Fibroblast of skin of right quadriceps (primary cell): ENCODE measurements at places on chromosomes 4 and X.

GRCh38 chrX:69238887-69239231 lies 73.6 kb upstream of the PJA1 start:
- DNase-seq: no peak

GRCh38 chrX:42628471-42628870 lies 149.5 kb downstream of the PPP1R2C start:
- DNase-seq: no peak

- no peak for DNase-seq
These were observed 52.8 kb downstream of the SPRY1 start for GRCh38 chr4:123449362-123449761.

GRCh38 chrX:104270916-104271512 lies 16.3 kb upstream of the ESX1 start:
- peak; percentile 18 for DNase-seq

GRCh38 chrX:518319-518718 lies 112.3 kb upstream of the SHOX start:
- DNase-seq: no peak

DNA sequence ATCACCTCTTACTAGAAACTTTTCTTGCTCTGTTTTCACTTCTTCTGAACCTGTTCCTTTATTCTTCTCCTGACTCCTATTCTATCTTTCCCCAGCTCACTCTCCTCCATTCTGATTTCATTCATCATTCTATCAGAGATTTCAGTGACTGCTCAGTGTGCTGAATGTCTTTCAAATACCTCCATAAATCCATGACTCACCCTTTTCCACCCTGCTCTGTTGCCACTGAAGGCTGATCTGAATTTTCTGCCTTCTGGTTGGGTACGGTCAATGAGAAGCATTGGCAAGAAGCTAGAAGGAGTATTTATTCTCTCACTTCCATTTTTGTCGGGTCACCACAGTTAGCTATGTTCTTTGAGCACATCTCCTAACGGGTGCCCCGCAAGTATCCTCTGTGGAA lies 265.9 kb downstream of the CBLL2 start:
- DNase-seq: peak; percentile 9

DNA sequence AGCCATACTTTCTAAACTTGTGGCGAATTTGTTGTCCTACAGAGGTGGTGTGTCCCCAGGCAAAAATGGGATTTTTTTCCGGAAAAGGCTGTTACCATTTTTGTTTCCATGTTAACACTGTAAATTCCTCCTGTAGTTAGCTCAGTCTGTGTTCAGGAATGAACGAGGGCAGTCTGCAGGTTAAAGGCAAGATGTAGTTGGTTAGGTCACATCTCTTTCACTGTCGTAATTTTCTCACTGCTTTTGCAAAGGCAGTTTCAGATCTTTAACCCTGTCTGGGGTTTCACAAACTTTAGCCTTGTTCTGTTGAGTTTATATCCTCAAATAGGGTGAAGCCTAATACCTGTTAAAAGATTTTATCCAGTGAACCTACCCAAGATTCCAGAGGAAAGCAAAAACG lies 50.5 kb upstream of the PUDP start:
- no peak for DNase-seq

GRCh38 chr4:76278583-76278982 lies 27.1 kb downstream of the FAM47E start:
- DNase-seq: no peak

- DNase-seq: peak; percentile 20
These were observed 569.4 kb downstream of the GABRG1 start for GRCh38 chr4:45554423-45554822.

DNA sequence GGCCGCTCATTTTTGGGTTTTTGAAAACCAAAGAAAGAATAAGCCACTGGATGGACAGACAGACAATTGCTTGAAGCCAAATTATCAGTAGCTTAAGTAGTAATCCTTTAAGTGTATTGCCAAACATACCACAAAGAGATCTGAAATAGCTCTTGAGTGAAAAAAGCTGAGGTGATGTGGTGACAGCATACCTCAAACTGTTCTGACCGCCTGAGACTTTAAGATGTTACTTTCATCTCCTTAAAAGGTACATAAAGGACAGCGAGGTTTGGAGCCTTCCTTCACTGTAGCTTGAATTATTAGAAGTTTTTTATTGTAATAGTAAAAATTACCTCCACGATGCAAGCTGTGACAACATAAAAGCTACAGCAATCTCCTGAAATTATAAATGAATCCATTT lies 271.5 kb upstream of the FAM241A start:
- no peak for DNase-seq

- no peak for DNase-seq
These were observed 34.0 kb downstream of the VEGFC start for GRCh38 chr4:176758731-176759130.

GRCh38 chrX:14303891-14304290 lies 225.4 kb upstream of the GLRA2 start:
- DNase-seq: peak; percentile 25
